ENCODE measurements at places on chromosomes 3 and 15.

- no peak for DNase-seq
These were observed 46.8 kb downstream of the MB21D2 start for GRCh38 chr3:192870822-192871221.

DNA sequence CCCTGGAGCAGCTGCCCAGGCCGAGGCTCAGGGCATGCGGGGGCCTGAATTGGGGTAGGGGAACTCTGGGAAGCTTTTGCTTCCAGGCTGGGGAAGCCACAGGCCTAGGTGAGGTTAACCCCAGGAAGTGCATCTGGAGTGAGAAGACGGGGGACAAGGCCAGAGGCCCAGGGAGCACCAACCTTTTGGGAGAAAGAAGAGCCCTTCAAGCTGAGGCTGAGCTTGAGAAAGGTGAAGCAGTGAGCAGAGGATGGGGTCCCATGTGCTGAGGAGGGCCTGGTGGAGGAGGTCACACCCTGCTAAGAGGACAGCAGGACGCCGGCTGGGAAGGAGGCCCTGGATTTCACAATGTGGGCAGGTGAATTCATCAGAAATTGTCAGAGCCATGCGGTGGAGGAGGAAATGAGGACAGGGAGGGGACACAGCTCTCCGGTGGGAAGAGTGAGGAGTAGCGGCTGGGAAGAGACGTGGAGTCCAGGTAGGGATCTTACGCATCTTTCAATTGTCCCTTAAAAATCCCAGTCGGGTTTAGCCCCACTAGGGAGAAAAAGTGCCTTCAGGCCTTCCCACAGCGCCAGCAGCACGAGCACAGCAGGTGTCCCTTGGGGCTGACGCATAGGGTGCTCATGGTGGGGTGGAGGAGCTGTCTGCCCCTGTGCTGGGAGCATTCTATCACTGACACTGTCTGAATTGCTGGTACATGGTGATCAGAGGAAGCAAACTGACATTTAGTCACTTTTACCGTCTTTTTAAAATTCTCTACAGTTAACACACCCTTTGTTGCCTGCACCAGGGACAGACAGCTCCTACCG, 50.9 kb downstream of the HCN4 start:
- DNase-seq, result no peak

DNA sequence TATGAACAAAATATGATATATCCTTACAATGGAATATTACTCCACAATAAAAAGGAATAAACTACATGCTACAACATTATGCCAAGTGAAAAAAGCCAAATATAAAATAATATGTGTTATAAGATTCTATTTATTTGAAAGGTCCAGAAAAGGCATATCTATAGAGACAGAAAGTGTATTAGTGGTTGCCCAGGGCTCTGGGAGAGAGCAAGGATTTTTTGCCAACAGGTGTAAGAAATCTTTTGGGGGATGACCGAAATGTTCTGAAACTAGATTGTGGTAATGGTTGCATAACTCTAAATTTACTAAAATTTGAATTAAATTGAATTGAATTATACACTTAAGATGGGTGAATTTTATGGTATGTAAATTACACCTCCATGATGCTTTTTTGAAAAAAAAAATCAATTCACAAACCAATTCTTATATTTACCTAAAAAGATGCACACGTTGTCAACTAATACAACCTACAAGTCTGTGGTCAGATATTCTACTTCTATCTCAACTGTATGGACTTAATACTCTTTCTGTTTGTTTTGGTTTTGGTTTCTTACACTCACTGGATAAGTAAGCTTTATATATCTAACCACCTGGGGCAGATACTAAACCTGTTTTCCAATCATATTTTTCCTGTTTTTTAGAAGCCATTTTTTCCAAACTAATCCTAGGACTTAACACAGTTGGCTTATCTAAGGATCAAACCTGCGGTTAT, 75.8 kb downstream of the FBN1 start:
- no peak for DNase-seq

- DNase-seq, result no peak
These were observed 9.3 kb downstream of the TLE3 start for GRCh38 chr15:70088455-70088854.

DNA sequence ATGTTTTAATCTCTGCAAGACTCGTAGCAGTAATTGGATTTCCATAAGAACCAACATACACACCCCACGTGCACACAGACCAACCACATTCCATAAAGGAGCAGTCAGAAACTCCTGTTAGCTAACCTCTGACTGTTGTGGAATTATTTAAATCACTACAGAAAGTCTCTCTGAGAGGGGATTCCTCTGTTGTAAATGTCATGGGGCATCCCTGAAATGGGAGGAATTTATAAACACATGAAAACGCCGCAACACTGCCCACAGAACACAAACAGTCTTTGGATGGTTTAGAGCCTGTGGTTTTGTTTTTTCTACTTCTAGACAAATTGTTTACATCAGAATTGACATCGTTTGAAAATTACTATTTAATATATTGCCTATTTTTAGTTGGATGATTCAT, 740.1 kb upstream of the GRM7 start:
- DNase-seq, result no peak

GRCh38 chr15:33132233-33132580, 62.3 kb downstream of the FMN1 start:
- DNase-seq, result no peak

GRCh38 chr15:81111510-81112470, 22.3 kb upstream of the CFAP161 start:
- no peak for DNase-seq

DNA sequence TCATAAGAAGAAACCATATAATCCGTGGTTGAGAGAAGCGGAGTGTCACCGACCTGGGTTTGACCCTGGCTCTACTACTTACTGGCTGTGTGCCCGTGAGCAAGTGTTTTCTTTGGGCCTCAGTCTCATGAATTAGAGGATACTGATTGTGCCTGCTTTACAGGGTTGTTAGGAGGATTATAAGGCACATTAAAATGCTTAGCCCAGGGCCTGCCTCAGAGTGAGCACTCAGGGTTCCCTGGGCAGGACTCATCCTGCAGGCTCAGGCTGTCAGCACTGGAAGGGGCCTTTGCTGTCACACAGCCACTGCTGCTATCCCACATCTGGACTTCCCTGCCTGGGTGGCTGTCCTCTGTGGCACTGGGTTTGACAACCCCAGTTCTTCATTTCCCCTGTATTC, 4.7 kb downstream of the PLA2G4F start:
- no peak for DNase-seq

- DNase-seq, result no peak
These were observed 27.4 kb downstream of the PPARG start for GRCh38 chr3:12316253-12316652.
